ENCODE measurements at places on chromosomes 11 and 22.

DNA sequence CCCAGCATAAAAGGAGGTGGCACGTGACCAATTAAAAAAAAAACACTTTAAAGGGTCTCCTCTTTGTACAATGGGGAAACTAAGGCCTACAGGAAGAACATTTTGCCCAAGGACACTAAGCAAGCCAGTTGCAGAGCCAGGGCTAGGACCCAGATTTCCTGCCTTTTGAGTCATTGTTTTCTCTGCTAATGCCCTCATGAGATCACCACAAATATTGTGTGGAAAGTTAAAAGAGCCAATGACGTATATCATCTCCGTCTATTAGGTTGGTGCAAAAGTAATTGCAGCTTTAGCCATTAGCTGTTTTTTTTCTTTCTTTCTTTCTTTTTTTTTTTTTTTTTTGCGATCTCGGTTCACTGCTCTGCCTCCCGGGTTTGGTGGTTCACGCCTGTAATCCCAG is 24.1 kb upstream of the LRRC32 start:
- DNase-seq: no peak

- no peak for DNase-seq
Observed at GRCh38 chr11:15198284-15198683, 83.6 kb downstream of the INSC start.

- no peak for DNase-seq
Observed at GRCh38 chr11:43797337-43797736, 83.3 kb upstream of the ALKBH3 start.

GRCh38 chr11:126307706-126308105 is 3.8 kb downstream of the DCPS start:
- no peak for DNase-seq

GRCh38 chr11:47414685-47415070 is 6.3 kb downstream of the SLC39A13 start:
- DNase-seq: no peak

DNA sequence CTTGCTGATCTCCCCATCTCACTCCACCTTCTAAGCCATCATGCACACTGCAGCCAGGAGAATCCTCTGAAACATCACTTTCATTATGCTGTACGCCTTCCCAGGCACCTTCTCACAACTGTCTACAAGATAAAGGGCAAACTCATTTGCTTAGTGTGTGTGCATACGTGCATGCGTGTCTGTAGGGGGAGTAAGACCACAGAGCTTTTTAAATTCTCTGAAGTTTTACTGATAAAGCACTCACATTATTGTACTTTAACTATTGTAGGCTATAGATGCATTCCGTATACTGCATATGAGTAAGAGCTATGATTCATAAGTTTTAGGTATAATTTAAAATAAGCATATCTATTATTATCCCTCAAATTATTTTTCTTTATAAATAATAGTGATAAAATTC is 15.3 kb upstream of the ANKK1 start:
- no peak for DNase-seq

GRCh38 chr11:93133488-93134109 is 64.2 kb downstream of the SLC36A4 start:
- DNase-seq: no peak

DNA sequence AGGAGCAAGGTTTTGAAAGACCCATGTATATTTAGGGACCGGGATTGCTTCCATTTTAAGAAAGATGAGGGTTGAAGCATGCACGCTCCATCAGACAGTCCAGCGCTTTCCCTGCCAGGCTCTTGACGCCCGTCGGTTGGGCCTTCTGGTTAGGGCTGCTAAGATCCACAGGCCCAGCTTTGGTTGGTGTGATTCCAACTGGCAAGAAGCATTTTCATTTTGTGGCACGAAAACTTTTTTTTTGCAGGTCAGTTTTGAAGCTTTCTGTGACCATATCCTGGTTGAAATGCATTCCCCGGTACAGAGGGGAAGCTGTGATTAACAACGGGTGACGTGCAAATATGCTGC is 34.3 kb upstream of the MPPED1 start:
- DNase-seq: no peak

GRCh38 chr11:118602331-118602730 is 5.1 kb upstream of the PHLDB1 start:
- no peak for DNase-seq

GRCh38 chr11:12087075-12088004 is 23.1 kb upstream of the MICAL2 start:
- DNase-seq: no peak

GRCh38 chr11:62614275-62614674 is 1.2 kb downstream of the ROM1 start:
- DNase-seq: no peak

- no peak for DNase-seq
Observed at GRCh38 chr11:396948-397548, 3.0 kb downstream of the PKP3 start.

DNA sequence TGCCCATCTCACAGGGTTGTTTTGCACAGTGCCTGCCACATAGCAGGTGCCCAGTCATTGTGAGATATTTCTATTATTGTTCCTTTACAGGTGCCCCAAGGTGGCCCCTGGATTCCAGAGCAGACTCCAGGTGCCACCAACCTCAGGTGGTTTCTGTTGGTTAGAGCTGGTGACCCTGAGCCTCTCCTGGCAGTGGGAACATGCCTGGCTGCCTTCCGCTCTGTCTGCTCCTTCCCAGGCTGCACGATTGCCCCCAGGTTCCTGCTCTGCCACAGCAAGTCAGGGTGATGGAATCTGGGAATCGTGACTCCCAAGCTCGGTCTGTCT is 12.6 kb upstream of the OMP start:
- DNase-seq: no peak

- DNase-seq: no peak
Observed at GRCh38 chr11:113567097-113567496, 91.9 kb upstream of the DRD2 start.

GRCh38 chr22:46538814-46539160 is 1.4 kb upstream of the CELSR1 start:
- DNase-seq: no peak

DNA sequence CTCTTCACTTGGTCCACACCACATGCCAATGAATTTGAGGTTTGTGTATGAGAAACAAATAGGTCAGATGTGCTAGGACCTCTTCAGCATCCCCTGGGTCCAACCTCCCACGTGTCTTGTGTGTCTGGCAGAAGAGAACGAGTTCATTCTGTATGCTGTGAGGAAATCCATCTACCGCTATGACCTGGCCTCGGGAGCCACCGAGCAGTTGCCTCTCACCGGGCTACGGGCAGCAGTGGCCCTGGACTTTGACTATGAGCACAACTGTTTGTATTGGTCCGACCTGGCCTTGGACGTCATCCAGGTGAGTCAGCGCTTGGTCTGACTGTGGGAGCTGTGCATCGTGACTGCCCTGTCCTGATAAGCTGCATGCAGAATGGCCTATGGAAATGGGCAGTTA is 101.0 kb upstream of the SORL1-AS1 start:
- DNase-seq: no peak

GRCh38 chr22:46057246-46058090 is 80.5 kb upstream of the WNT7B start:
- no peak for DNase-seq

- no peak for DNase-seq
Observed at GRCh38 chr22:30513462-30513861, 8.0 kb upstream of the SEC14L4 start.

- DNase-seq: no peak
Observed at GRCh38 chr11:122696662-122697061, 41.1 kb downstream of the UBASH3B start.

- no peak for DNase-seq
Observed at GRCh38 chr22:50085211-50085972, at the start of gene MLC1. TSS of gene MLC1 (minus strand) at chr22:50085426. CDS start at chr22:50084902, 524 bp downstream.

DNA sequence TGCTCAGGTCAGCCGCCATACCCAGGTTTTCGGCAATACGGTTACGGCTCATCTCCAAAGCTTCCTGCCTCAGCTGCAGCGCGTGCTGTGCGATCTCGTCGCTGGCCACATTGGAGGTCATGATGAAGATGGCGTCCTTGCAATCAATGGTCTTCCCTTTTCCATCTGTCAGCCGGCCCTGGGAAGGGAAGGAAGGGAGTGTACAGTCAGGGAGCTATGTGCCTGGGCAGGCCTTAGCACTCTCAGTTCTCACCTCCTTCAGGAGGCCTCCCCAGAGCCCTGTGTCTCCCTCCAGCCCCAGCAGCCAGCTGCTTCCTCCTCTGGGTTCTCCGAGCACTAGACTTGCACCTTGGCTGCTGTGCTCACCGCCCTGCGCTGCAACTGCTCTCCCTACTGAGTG is 51.5 kb upstream of the PHOX2A start:
- no peak for DNase-seq

DNA sequence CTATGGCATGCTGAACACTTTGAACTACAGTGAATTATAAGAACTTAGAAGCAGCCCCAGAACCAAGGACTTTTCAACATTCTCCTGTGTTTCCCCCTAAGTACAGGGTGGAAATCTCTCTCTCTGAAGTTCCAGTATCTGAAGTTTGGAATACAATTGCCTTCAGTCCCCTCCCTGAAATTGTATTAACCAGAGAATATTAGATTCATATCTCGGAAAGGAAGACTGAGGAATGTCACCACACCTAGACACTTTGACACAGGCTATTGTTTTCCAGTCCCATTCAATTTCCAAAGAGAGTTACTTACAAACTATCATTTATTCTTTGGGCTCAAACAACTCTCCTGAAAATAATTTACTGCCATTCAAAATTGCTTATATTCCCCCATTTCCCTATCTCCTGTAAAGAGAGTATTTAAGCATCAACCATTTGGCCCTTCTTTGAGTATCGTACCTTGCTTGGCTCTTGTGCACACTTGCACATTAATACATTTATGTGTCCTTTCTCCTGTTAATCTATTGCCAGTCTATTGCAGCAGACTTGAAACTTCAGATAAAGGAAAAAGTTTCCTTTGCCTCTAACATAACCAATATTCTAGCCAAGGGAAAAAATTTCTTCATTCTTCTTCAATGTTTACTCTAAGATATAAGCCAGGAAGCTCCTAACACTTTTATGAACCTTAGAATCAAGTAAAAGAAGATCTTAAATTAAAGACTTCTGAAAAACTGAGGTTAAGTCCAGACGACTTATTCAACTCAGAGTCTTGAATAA is 402.4 kb upstream of the DDI1 start:
- no peak for DNase-seq

- DNase-seq: no peak
Observed at GRCh38 chr11:61413496-61413895, 16.3 kb downstream of the CPSF7 start.

- DNase-seq: no peak
Observed at GRCh38 chr11:128544471-128545051, 42.8 kb downstream of the ETS1 start.

- no peak for DNase-seq
Observed at GRCh38 chr11:83051760-83052671, 19.7 kb downstream of the RAB30 start.

DNA sequence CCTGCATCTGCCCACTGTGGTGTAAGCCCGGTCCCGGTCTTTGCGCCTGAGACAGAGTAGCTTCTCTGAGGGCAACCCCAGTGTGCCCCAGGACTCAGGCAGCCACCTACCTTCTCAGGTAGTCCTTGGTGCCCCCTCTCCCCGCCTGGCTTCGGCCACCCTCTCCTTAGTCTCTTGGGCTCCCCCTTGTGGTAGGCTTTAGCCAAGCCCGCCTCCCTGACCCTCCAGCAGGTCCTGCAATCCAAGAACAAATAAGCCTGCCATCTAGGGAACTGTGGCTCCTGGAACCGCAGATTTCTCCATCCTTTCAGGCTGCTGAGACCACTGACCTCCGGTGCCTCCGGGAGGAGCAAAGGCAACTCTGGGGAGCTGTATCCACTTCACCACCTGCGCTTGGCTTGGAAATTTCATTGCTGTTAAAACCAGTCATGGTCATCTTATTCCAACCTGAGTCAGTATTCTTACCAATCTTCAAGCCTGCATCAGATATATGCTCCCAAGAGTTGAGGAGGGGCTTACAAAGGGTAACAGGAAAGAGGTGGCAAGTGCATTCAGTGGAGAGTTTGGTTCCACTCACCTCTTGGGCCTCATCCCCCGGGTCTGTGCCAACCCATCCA is 52.8 kb upstream of the TENM4 start:
- DNase-seq: peak; percentile 20

DNA sequence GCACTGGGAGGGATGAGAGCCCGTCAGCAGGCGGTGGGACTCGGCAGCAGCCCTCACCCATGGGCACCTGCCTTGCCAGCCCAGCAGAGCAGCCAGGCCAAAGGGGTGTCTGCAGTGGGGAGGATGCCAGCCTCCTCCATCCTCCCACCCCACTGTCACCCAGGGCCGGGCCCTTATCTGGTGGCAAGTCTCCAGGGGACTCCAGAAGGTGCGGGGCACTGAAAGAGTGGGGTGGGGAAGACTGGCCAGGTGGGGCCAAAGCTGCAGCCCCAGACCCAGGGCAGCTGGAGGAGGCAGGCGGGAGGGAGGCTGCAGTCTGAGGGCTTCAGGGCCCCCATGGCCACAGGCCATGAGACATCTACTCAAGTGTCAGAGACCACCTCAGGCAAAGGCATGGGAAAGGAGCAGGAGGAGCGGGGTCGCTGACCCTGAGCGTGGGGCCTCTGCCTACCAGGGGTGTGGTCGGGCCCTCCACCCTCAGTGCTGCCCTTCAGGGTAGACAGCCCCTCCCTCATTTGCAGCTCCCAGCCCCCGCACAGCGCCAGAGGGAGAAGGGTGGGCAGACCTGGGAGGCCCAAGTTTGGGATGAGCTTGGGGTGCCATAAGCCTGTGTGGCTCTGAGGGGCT is 3.5 kb downstream of the DGCR6L start:
- DNase-seq: no peak

DNA sequence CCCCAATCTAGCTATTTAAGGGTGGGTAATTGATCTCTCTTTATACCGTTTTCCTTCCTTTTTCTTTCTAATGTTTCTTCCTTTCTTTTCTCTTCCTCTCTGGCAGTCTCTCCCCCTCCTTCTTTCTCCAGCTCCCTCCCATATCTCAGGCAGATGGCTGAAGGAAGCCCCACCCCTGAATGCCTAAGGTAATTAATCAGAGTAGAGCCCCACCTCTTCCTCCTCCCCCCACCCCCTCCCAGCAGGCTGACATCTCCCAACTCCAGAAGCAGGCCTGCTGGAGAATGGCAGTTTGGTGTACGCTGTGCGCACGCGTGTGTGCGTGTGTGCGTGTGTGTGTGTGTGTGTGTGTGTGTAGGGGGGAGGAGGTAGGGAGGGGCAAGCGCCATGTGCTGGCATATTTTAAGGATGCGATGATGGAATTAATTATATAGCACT is 122.6 kb downstream of the APOL5 start:
- peak; percentile 76 for DNase-seq

GRCh38 chr11:99920956-99921355 is 766.1 kb upstream of the ARHGAP42 start:
- DNase-seq: no peak

DNA sequence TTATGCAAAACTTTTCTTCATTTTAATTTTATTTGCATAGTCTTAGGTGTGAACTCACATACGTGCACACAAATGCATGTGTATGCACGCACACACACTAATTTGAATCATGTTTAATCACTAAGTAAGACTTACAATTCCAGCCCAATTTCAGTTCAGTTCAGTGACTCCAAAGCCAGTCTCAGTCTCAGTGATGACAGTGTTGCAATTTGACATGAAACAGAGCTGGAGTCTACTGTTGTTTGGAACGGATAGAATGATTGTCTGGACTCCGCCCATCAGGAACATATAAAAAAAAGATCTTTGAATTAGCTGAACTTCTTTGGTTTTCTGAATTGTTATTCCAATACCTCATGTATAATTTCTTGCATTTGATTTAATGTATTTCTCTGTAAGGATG is 14.9 kb upstream of the OR51S1 start:
- DNase-seq: no peak

- no peak for DNase-seq
Observed at GRCh38 chr11:57345555-57346211, 7.5 kb downstream of the P2RX3 start.

Measured in thoracic aorta (tissue), 2 donors.